NCI-H1694 treated with DMSO at 0.1 percent for 48 hours (cell line): ENCODE measurements at places on chromosomes 3 and 15.

- no peak for DNase-seq
Measured at GRCh38 chr3:30737743-30738499, 131.5 kb downstream of the TGFBR2 start.

DNA sequence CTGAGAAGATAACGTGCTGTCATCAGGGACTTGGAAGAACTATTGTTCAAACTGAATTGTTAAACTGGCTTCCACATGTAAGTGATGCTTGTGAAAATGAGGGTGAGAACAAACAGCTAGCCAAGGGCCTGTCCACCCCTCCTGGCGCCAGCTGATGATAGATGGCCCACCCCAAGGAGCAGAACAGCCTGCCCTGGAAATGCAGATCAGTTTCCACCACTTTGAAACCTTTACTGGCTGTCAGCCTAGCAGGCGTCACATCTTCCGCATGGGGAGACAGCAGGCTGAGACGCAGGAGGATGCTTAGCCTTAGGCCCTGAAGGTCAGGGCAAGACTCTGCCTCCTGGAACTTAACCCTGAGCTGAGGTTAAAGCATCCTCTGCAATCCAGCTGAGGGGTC, 6.4 kb upstream of the SLC51B start:
- no peak for DNase-seq

- DNase-seq, result no peak
Measured at GRCh38 chr3:129665024-129665768, 58.7 kb upstream of the PLXND1 start.

DNA sequence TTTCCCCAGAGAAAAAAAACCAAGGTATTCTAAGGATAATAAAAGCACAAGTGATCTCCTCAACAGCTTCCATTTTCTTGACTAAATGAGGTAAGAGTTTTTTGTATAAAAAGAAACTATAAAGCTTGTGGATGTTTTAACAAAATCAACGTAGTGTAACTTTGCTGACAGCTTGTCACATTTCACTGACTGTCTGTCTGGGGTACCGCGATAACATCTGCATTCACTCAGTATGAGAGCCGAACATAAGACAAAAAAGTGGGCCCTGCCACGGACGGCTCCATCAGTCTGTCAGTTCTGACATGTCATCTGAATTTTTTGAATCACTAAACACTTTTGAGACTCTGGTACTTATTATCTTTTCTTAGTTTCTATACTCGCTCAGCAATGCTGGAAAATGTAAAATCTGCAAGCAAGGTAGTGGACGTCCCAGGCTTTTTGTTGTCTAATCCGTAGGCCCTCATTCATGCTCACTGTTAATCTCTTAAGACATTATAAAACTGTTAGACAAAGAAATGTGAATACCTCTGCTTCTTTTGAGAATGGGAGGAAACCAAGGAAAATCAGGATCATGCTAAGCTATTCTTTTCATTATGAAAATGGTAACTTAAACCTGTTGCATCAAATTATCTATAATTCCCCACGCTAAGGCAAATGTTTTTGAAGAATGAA, 307.1 kb downstream of the MECOM start:
- no peak for DNase-seq

- DNase-seq, result no peak
Measured at GRCh38 chr3:153099131-153099530, 62.9 kb upstream of the RAP2B start.

- no peak for DNase-seq
Measured at GRCh38 chr3:122947196-122947595, 80.4 kb downstream of the SEMA5B start.

GRCh38 chr3:32420126-32421038, 28.7 kb downstream of the CMTM7 start:
- no peak for DNase-seq

GRCh38 chr3:135243616-135244015, 448.6 kb downstream of the EPHB1 start:
- DNase-seq, result no peak

GRCh38 chr3:98262046-98262445, 2.0 kb upstream of the OR5H6 start:
- DNase-seq, result no peak
